ENCODE measurements at places on chromosomes 4 and X.

DNA sequence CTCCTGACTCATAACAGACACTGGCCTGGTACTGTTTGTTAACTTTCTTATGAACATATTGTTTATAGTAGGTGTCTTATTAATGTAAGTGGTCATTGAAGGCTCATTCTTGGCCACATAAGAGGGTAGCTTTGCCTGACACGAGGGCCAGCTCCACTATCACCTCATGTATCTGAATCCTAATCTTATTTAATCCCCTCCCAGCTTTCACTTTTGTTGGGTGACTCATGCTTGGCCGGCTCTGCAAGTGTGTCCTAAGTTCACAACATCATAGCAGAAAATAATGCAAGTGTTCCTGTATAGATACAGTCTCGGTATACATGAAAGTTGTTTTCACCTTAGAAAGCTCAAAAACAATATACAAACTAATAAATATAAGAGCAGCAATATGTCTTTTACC lies 283.8 kb downstream of the IQCM start:
- no peak for DNase-seq

DNA sequence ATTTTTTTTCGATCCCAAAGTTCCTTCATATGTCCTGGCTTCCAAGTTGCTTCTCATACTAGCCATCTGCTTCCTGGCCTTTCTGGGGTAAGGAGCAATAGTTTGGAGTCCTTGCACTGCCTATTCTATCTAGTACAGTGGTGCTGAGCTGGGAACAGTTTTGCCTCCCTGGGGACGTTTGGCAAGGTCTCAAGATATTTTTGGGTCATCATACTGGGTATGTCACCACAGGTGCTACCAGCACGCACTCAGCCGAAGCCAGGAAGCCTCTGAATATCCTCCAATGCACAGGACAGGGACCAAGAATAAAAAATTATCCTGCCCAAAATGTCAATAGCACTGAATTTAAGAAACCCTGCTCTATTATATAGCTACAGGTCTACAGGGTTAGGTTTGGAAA lies 35.4 kb upstream of the TMSB15B start:
- no peak for DNase-seq

- no peak for DNase-seq
Observed at GRCh38 chr4:56981795-56982201, 3.1 kb downstream of the POLR2B start.

DNA sequence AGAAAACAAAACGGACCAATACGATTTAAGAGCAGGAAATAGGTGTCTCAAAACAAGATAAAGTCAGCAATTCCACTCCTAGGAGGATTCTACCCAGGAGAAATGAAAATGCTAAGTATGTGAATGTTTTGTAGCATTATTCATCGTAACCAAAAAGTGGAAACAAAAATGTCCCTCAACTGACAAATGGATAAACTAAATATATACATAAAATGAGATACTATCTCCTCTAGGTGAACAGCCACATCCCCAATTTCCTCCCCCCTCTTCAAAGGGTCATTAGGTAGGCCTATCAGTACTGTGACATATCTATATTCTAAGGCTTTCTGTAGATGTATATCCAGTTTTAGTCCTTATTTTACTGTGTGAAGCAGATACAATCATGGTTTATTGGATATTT lies 18.0 kb downstream of the DDX3X start:
- DNase-seq, result no peak

DNA sequence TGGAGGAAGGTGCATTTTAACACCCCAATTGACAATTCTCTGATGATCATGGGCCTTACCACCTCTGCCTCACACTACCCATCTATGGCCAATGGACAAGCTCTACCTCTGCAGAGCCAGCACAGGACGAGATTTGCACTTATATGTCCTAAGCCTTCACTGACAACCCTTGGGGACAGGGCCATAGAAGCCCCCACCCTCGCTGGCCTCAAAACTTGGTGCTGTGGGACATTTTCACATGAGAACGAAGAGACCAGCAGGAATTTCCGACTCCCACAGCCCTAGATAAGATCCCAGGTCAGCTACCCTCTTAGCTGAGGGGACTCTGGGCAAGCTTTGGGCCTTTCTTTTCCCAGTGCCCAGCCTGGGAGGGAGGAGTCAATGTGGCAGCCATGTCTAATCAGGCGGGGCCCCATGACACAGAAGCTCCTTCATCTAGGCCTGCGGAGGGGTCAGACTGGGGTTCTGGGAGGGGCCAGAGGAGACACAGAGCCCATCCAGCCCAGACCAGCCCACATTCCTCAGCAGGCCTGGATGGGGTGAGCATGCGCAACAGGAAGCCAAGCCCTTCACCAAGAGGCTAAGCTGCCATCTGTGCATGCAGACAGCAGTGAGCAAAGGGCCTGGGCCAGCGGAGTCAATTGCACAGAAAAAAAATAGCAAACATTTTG lies 12.1 kb downstream of the PJA1 start:
- DNase-seq, result no peak

DNA sequence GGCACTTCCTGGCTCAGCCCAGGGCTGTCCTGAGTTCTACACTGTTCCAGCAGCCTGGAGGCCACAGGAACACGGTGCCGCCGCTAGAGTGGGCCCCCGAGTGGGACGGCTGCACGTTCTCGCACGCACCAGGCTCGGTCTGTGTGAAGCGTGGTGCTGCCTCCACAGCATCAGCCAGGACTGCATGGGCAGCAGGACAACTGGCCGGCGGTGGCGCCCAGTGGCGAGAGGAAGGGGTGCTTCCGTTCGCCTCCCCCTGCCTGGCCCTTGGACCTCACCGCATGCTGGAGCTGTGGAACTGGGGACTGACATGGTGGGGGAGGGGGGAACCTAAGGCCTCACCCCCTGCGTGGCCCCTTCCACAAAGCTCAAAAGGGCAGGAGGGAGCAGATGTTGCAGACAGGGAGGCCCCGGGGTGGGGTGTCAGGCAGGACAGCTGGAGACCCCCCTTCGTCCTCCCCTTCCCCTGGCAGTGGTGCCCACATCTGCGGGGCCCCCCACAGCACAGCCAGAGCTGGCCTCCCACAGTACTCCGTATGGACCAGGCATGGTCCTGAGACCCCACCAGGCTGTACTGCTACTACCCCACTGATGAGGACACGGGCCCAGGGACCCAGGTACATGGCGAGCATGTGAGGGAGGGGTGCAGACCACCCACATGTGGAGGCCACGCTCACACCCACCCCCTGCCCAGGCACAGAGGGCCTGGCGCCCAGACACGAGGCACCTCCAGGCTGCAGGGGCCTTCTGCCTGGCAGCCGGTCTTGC lies 58.5 kb downstream of the ACOX3 start:
- DNase-seq, result no peak

DNA sequence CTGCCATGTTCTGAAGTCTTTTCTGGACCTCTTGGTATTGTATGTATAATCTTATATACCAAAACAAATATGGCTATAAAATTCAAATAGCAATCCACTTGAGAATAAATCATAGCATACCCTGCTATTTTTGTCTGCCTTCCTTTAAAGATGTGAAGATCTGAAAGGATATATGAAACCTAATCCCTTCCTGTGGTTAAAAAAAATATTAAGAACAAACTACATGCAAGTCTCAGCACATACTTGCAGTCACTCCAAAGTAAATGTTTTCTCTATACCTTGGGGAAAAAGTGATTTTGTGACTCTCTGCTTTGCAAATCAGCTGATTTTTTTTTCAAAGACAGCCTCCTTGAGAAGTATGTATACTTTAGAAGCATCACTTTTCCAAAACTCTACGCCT lies 322.9 kb downstream of the ANKRD50 start:
- DNase-seq, result no peak

- DNase-seq, result no peak
Observed at GRCh38 chr4:160265014-160265413, 1162.1 kb downstream of the RAPGEF2 start.

- DNase-seq, result no peak
Observed at GRCh38 chrX:31233941-31234496, 162.2 kb upstream of the FTHL17 start.

- no peak for DNase-seq
Observed at GRCh38 chr4:145218251-145218650, 37.9 kb upstream of the OTUD4 start.

DNA sequence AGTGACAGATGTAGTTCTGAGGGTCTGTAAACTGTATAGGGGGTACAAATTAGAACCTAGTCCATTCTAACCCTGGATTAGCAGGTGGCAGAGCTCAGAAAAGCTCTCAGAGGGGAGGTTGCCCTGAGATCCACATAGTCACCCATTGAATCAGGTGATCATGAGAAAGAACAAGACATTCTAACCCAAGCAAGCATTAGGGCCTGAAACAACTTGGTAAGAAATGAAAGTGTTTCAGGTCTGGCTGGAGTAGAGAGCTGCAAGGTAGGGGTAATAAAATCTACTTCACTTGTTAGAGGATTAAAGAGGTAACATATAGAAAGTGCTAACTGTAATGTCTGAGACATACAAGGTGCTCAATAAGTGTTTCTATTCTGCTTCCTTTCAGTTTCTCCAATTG lies 8.8 kb upstream of the BMP2K start:
- no peak for DNase-seq

DNA sequence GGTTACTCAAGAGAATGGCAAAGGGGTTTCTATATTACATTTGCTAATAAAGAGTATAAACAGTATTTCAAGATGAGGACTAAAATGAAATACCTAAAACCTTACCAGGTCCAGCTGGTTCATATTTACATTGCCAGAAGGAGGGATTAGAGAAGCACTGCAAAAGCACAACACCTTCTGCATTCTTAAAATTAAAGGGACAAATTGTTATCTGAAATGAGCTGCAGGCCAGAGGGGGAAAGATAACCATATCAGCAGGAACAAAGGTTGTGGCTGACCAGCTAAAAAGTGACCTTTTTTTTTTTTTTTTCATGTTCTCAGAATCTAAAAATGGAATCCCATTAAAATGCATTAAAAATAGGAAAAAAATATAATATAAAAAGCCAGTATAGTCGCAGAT lies 39.7 kb downstream of the AFF2 start:
- no peak for DNase-seq

GRCh38 chr4:87121341-87122065 lies 98.9 kb downstream of the KLHL8 start:
- DNase-seq, result no peak

GRCh38 chr4:1751155-1751918 lies 30.0 kb downstream of the TACC3 start:
- DNase-seq, result no peak

- DNase-seq, result no peak
Observed at GRCh38 chrX:5979338-5979737, 249.3 kb downstream of the NLGN4X start.

DNA sequence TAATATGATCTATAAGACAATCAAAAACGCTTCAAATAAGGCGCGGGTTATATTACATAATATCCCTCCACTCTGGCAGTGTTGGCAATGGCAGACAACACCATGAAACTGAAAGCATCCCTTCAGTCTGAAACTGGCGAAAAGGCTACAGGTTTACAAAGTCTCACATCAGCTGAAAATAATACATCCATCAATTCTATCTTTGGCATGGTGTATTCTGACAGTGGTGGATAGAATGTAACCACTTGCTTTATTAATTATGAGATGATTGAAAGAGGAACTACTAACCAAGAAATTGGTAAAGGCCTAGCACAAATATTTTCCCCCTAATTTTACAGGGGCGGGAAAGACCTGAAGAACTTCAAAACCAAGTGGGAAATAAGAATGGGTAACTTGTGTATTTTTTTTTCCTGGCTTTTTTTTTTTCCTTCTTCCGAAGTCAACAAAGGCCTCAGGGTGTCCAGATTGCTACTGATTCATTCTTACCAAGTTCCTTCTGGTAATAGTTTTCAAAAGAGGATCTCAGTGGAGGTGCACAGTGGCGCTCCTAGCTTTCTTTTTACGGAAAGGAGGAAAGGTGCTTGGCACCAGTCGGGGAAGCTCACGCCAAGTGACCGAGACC lies 728 bp downstream of the UBA6 start:
- DNase-seq, result no peak

DNA sequence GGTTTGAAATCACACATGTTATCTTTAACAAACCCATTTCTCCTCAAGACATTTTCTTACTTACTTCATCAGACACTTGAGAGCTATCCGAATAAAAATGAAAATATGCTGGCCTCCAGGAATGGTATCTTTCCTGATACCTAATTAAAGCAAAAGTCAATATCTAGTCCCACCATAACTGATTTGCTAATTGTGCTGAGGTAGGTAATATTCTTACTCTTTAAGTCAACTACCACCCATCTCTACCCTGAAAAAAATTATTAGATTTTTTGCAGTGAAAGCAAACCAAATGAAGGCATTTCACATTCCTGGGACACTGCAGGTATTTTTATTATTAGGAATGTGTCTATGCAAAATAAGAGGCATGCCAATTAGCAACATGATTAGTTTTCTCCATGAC lies 175.8 kb downstream of the QDPR start:
- DNase-seq, result no peak

DNA sequence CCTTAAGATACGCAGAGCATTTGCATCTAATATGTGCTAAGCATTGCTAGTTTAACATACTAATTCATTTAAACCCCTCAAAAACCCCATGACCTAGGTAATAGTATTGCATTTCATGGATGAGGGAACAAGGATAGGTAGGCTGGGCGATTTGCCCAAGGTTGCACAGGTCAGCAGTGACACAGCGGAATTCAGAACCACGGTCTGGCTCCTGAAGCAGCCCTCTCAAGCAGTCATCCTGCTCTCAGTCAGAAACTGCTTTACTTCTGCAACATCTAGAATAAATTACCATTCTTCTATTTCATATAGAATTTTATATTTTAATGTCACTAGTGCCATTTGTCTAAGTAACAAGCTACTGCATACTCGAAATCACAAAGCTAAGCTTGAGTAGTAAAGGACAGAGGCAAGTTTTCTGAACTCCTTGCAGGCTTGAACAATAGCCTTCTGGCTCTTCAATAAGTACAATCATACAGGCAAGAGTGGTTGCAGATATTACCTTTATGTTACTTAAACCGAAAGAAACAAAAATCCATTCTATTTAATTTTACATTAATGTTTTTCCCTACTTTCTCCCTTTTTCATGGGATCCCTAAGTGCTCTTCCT lies 555 bp upstream of the SPP1 start:
- no peak for DNase-seq

- DNase-seq, result no peak
Observed at GRCh38 chr4:162401021-162401420, 237.2 kb upstream of the FSTL5 start.

DNA sequence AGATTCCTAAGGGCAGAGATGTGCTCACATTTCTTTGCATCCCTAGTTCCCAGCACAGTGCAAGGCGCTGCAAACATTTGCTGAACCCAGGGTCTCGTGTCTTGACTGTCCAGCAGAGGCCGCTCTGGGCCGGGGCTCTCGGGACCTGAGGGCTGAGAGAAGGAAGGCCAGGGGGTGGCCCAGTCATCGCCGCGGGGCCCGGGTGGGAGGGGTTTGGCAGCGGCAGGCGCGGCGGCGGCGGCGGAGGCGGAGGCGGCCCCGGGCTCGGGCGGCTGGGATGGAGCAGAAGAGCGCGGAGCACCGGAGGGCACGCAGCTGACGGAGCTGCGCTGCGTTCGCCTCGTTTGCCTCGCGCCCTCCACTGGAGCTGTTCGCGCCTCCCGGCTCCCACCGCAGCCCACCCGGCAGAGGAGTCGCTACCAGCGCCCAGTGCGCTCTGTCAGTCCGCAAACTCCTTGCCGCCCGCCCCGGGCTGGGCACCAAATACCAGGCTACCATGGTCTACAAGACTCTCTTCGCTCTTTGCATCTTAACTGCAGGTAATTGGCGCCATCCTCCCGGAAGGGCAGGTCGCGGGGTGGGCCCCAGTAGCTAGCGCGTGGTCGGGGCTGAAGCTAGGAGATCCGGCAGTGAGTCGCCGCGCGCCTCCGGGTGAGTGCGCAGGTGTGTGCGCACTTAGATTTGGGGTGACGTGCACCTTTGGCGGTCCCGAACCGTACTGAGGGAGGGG lies at the start of gene PARM1:
Gene PARM1 (plus strand): TSS at position 285 of the 730 bp plus-strand sequence. CDS start 212 bp downstream, at position 497.
- DNase-seq, result no peak

GRCh38 chr4:154164931-154165839 lies 326.4 kb downstream of the DCHS2 start:
- DNase-seq, result no peak

- no peak for DNase-seq
Observed at GRCh38 chr4:141797966-141798365, 161.6 kb downstream of the IL15 start.
